ENCODE measurements at places on chromosomes 5 and 9.

DNA sequence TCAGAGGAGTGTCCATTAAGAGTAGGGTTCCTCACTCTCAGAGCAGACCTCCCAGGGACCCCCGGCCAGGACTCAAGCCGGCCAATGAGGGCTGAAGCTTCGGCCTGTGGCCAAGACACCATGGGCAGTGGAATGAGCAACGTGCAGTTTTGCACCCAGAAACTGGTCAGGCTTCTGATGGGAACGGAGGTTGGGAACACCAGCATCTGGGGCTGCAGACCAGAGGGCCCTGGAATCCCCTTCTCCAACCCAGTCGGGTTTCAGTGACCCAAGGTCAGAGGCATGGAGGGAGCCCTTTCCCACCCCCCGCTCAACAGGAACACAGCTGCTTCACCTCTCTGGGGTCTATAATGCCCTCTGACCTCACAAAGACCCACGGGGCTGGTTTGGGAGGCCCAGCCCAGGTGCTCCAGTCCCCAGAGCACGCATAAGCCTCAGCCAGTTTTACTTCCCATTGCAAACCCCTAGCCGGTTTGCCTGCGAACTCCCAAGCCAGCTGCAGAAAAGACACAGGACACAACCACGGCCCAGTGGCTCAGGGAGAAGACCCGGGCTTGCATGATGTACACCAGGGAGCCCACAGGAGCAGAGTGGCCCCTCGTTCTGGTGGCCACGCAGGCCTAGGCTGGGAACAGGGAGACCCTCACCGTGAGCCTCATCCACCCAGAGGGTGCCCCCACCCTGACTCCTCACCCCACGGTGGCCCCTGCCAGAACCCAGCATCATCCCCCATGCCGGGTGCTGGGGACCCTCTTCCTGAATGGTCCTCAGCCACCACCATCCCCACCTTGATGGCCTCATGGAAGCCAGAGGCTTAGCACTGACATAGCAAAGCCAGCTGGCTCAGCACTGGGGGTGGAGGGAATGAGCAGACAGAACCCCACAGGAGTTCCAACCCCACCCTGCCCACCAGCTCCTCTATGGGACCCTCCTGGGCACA, 30.6 kb downstream of the VAV2 start:
- DNase-seq = no peak

- no peak for DNase-seq
Measured at GRCh38 chr9:128104171-128104618, 23.3 kb downstream of the PTGES2 start.

DNA sequence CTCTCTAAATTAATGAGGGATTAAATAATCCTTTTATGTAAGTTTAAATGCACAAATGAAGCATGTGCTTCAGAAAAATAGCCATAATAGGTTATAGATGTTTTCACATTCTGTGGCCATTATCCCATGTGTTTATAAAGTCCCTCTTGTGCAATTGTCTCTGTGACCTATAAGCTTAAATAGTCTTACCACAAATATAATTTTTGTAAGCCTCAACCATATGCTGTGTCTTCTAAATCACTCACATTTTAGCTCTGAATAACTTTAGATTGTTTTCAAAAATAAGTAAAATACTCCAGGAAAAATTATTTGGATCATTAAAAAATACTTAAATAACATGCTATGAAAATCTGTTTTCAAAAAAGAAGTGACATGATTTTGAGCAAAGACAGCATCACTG, 1894.7 kb downstream of the MAT2B start:
- no peak for DNase-seq

DNA sequence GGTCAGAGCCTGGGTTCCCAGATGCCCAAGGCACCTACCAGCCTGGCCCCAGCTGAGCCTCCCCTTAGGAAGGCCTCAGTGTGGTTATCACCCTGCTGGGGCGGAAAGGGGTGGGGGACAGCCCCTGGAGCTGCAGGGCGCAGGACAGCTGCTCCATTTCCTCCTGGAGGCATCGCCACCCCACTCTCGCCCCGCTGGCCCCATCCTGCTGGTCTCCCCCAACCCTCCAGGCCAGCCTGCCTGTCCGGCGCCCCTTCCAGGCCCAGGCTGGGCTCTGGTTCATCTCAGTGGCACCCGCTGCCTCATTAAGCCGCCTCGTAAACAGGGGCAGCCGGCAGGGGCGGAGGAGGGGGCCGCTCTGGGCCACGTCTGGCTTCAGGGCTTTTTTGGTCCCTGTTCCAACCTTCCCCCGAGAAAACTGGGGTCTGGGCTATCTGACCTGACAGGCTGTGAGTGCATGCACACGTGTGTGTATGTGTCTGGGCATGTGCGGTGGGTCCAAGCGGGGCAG, 30.8 kb upstream of the ENHO start:
- no peak for DNase-seq

- DNase-seq = no peak
Measured at GRCh38 chr5:143281226-143281625, 122.3 kb downstream of the NR3C1 start.

DNA sequence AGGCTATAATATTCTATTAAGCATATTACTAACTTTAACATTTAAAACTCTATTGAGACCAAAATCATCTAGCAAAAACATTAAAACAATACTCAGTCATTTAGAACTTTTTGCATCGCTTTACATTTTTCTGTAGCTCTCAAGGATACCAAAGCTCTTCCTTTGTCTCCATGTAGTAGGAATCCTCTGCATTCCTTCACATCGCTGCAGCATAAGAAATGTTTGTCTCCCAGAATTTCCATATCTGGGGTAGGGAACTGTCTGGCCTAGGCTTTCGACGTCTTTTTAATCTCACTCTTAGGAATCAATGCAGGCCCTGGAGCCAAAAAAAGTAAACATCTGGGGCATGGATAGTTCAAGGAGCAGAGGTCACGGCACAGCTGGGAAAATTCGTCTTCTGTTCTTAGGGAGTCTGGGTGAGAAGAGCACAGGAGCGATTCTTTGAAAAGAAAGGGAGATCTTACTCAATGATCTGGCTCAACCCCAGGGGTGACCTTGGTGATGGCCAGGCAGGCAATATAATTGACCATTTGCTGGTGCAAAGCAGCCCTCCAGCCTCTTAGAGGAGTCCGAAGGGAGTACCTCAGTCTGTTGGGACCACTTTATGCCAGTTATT, 23.2 kb upstream of the RAI14 start:
- DNase-seq = no peak

DNA sequence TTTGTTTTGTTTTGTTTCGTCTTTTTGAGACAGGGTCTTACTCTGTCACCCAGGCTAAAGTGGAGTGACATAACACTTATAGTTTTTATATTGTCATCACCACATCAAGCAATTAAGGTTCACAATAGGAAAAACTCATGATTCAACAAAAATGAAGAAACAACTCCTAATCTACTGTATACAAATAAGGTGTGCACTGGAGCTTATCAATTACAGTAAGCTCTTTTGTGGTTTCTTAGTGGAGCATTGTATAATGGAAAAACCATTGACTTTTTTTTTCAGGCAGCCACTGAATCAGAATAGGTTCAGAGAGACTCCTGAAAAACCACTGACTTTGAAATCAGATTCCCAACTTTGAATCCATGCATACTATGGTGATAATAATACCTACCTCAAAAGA, 10.8 kb upstream of the PLIN2 start:
- no peak for DNase-seq

- no peak for DNase-seq
Measured at GRCh38 chr5:110769000-110769681, 30.3 kb downstream of the SLC25A46 start.

GRCh38 chr9:13621872-13622564, 342.5 kb upstream of the MPDZ start:
- DNase-seq = no peak

DNA sequence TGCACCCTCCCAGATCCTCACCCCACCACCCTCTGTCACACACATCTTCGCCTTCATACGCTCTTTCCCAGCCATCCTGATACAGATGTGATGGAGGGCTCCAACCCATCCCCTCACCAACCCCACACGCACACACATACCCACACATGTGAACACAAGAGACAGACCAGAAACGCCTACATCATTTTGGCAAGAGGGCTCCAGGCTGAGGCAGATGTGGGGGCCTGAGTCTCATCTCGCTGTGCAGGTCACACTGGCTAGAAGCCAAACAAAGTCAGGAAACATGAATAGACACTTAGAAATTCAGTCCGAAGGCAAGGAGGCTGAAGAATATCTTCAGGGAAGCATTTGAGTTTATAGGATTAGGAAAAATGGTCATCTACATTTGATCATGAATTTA, 6.2 kb downstream of the PRDM12 start:
- DNase-seq = no peak

- DNase-seq = no peak
Measured at GRCh38 chr5:33725806-33726205, 166.0 kb downstream of the ADAMTS12 start.

- DNase-seq = no peak
Measured at GRCh38 chr5:178389026-178389729, 156.6 kb upstream of the PHYKPL start.

GRCh38 chr5:23930985-23931384, 423.6 kb downstream of the PRDM9 start:
- DNase-seq = no peak

DNA sequence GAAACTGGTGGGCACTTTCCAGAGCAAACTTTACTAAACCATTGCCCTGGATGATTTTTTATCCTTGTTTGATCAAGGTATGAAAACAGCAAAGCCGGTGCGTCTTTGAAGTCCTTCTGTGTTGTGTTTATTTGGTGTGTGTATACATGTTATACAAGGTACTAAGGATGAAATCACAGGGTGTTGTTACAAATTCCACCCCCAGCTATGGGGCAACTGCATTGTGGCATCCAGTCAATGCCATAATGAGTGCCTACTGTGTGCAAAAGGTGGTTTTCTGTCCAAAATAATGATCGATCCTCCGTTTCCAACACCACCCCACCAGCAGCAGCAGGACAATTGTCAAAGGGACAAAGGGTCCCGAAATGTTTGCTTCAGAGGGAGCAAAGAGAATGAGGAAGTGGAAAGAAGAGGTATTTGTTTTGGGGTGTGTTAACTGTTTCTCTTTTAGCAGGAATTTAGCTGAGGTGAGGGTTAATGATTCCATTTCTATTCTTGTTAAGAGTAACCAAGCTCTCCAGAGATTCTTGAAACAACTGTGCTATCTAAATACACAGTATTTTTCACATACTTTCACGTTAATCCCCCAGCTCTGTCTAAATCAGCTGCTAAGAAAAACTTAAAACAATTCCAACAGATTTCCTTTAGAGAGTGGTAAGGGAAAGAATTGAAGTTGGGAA, 568.7 kb upstream of the KLF4 start:
- DNase-seq = no peak

- no peak for DNase-seq
Measured at GRCh38 chr9:76101075-76101474, 210.6 kb downstream of the PCSK5 start.

- DNase-seq = no peak
Measured at GRCh38 chr9:104992659-104993058, 64.7 kb upstream of the ABCA1 start.

DNA sequence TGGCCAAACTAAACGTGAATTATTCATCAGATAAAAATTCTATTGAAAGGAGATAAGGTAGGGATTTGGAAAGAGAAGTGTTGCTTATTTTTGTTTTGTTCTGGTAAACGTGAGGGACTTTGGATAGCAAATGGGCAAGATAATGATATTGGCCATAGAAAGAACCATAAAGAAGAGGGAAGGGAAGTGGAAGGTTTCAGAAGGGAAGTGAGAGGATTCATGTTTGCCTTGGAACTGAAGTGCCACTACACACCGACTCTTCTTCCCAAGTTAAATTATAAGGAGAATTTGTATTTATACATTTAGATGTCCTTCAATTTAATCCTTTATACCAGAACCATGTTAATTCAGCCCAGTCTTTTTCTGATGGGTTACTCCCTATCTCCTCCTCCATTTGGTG, 42.1 kb upstream of the TAF11L2 start:
- DNase-seq = no peak

- no peak for DNase-seq
Measured at GRCh38 chr9:125681086-125681622, 25.9 kb downstream of the MAPKAP1 start.

- DNase-seq = no peak
Measured at GRCh38 chr5:135662061-135662481, 83.3 kb upstream of the CXCL14 start.

DNA sequence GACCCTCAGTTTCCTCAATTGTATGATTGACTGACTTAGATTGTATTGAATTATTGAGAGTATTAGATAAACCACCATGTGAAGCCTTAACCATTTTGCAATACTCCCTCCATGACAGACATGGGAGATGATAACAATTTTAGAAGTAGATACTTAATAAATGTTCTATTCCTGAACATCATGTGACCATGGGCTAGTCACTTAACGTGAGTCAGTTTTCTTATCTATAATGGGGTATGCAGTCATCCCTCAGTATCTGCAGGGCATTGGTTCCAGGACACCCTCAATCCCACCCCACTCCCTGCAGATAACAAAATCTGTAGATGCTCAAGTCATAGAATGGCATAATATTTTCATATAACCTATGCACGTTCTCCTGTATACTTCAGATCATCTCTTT, 31.0 kb downstream of the SNX18 start:
- DNase-seq = no peak

- no peak for DNase-seq
Measured at GRCh38 chr5:16455668-16456067, 9.9 kb downstream of the ZNF622 start.

- DNase-seq = no peak
Measured at GRCh38 chr5:110736753-110737152, 2.1 kb upstream of the SLC25A46 start.

- no peak for DNase-seq
Measured at GRCh38 chr5:366541-367357, 45.2 kb downstream of the AHRR start.

DNA sequence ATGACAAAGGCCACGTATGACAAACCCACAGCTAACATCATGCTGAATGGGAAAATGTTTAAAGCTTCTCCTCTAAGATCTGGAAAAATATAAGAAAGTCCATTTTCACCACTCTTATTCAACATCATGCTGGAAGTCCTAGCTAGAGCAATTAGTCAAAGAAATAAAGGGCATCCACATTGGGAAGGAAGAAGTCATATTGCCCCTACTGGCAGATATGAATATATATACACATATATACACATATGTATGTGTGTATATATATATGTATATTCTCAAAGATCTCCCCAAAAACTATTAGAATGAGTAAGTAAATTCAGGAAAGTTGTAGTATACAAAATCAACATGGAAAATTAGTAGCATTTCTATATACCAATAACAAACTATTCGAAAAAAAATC, 17.1 kb downstream of the APBA1 start:
- DNase-seq = no peak

DNA sequence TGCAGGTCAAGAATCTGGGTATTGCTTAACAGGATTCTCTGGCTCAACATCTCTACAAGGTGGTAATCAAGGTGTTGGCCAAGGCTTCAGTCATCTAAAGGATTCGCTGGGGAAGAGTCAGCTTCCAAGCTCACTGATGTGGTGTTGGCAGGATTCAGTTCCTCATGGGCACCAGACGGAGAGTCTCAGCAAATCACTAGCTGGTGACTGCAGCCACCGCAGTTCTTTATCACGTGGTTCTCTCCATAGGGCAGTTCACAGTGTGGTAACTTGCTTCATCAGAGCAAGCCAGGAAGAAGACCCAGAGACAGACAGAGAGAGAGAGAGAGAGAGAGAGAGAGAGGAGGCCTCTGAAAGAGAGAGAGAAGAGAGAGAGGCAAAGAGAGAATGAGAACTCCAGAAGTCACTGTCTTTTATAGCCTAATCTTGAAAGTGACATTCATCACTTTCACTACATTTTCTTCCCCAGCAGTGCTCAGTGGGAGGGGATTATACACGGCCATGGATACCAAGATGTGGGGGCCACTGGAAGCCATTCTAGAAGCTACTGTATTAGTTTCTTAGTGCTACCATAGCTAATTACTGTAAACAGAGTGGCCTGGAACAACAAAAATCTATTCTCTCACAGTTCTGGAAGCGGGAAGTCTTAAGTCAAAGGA, 109.2 kb upstream of the SMIM23 start:
- DNase-seq = no peak
